ENCODE measurements at places on chromosomes 2 and 18.

- DNase-seq, result no peak
Observed at GRCh38 chr2:237629188-237629534, 1.8 kb downstream of the LRRFIP1 start.

DNA sequence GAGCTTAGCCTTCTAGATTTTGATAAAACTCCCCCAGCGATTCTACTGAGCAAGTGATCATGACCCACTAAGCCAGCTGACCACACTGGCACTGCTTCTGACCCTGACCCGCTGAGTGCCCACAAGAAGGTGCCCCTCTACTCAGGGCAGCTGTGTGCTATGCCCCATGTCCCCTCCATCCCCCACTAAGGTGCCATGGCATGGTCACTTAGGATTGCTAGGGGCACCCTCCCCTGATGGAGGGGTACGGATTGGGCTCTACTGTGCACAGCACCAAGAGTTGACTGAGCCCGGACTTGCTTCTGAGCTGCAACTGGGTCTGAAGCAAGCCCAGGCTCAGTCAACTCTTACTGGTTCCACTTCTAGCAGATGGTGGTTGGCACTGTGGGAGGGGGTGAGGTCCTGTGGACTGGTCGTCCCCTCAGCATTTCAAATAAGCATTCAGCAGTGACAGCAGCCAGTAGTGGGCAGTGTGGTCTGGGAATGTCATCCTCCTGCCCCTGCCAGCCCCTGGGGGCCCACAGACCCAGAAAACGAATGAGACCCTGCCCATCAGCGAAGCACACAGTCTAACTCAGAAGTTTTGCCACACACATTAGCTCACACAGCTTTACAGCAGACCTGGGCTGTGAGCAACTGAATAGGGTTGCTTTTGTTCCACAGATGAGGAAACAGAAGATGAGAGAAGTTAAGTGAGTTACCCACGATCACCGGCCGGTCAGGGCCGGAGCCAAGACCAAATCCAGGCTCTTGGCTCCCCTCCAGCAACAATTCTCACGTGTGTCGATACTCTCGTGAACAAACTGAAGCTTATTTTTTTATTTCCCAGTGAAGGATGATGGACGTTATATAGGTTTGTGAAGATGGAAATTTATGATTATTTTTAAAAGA is 52.1 kb upstream of the FOSL2 start:
- no peak for DNase-seq

DNA sequence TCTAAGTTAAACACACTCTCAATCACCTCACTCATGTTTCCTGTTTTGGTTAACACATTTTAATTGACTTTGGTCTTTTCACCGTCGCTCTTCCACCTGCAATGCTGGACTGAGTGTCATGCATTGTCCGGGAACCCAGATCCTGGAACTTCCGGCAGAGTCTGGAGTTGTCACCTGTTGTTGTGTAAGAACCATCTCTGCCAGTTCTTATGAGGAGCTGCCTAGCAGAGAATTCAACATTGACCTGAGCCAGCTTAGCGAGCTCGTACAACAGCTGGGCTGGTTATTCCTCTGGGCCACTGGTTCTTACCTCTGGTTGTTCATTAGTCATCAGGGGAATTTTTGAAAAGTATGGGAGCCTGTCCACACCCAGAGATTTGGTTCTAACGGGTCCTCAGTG is 75.7 kb downstream of the BCL2L11 start:
- DNase-seq, result no peak

DNA sequence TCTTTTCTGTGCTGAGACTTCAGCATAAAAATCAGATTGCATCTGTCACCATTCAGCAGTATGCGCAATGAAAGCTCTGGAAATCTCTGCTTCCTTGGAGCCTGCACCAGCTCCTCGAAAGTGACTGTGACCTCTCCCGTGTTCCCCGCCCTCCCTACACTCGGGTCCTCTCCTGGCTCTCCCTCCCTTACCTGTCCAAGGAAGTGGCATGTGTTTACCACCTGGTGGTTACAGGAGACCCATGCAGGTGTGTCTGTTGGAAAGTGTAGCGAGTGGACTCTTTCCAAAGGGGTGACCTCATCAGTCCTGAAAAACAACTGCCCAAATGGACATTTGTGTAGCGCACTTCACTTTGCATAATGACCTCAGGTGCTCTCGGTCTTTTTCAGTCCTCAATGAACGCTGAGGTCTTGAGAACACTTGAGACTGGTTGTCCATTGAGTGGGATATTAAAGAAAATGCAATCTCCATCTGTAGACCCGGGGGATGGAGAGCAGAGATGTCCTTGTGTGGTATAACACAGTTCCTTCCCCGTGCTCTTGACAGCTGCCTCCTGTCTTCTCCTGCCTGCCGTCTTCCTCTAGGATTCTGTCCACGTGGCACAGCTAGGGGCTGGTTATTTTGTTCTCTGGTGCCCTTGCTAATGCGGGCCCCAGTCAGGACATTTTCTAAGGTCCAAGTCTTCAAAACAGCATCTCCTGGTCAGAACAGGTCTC is 133.2 kb downstream of the ACKR3 start:
- no peak for DNase-seq

GRCh38 chr2:134337631-134338030 is 83.8 kb downstream of the MGAT5 start:
- no peak for DNase-seq

GRCh38 chr18:10040287-10041011 is 126.6 kb downstream of the VAPA start:
- DNase-seq, result no peak

DNA sequence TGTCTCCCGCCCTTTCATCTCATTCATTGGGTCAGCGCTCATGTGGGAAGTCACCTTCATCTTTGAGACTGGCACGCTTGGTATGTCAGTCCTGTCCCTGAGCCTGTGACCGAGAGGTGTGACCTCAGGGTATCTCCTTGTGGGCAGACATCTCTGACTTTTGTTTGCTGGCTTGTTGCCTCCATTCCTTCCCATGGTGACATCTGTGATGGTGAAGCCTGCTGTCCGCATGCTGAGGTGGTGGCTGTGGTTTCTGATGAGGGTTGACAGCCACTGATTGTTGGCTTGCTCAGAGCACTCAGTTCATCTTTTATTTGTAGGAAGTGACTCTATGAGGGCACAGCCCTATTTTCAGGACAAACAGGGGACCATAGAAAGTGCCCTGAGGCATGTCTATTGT is 139.2 kb downstream of the SLC4A3 start:
- no peak for DNase-seq

- DNase-seq, result no peak
Observed at GRCh38 chr18:60247103-60247502, 125.5 kb downstream of the MC4R start.

GRCh38 chr2:168060986-168061750 is 186.2 kb downstream of the STK39 start:
- peak; percentile 25 for DNase-seq

GRCh38 chr2:214215107-214215506 is 195.7 kb upstream of the VWC2L start:
- no peak for DNase-seq

DNA sequence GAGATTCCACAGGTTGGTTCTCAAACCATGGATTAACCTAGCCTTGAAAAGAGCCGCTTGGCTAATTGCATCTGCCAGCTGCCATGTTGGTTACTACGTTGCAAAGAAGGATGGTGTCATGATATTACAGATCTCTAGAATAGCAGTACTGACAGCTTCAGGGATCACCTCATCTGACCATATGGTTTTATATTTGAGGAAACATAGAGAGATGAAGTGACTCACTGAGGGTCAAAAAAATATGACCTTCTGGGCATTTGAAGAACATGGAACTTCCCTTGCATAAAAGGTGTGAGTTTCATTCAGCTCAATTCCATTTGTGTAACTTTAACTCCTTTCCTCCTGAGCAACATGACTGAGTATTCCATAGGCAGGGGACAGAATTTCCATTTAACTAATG is 242.3 kb downstream of the SETBP1 start:
- no peak for DNase-seq

GRCh38 chr18:7207366-7207915 is 23.4 kb upstream of the LRRC30 start:
- no peak for DNase-seq

DNA sequence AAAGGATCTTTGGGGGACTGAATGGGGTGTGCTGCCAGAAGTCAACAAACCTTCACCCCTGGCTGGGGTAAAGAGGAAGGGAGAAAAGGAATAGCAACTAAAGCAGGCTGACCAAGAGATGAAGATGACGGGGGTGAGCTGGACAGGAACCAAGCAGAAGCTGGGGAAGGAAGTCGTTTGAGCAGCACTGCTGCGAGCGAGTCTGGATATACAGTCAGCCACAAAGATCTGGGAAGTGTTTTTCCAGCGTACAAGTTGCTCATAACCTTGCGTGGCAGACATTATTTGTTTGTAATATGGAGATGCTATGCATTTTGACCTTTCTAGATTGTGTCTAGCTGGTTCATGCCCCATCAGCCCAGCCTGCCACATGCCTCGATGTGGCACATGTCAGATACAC is 71.2 kb downstream of the EIF2AK3 start:
- no peak for DNase-seq

GRCh38 chr2:173793709-173794565 is 171.2 kb downstream of the SP3 start:
- no peak for DNase-seq

DNA sequence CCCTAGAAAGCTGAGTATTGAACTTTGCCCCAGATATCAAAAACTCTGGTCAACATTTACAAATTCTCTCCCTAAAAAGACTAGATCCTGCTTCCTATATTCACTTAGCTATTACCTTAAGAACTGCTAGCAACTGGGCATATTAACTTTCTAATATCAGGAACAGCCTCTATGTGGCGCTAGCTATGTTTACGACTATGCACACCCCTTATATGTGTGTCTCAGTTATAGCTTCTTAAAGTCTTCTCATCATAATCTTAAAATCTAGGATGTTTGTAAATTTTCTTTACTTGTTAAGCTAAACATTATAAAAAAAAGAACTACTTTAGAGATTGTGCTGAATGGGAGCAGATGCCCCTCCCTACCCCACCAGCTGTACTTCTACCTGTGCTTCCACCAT is 1.7 kb upstream of the STAMBP start:
- peak; percentile 67 for DNase-seq

DNA sequence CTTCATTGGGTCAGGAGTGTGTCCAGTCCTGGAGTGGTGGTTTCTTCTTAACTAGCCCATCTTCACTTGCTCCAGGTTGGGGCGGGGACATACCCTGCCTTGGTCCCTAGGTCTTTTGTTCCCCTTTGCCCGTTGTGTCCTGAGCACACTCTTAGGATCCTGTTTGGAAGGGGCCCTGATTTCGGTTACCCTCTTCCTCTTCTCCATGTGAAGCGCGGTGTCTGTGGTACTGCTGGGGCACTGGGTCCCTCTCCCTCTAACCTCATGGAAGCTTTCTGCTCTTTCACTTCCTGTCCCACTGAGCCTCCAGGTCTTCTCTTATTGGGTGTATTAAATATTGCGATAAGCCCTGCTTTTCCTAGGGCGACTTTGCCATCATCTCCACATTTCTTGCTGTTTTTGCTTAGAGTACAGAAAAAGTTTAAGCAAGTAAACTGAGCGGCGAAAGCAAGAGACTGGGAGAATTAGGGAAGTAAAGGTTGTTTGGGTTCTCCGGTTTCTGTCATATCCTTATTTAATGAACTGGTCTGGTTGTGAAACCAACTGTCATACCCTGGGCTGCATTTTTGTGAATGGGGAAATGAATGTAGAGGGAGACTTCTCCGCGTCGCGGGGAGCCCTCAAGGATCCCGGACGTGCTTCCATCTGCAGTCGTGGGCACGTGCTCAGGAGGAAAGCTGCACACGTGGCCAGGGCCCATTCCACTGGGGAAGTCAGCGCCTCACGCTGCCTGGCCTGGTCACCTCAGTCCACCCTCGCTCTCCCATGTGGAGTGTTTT is 73.8 kb upstream of the B3GNT7 start:
- DNase-seq, result peak; percentile 96

- DNase-seq, result no peak
Observed at GRCh38 chr2:232592772-232593395, 40.5 kb upstream of the EFHD1 start.

DNA sequence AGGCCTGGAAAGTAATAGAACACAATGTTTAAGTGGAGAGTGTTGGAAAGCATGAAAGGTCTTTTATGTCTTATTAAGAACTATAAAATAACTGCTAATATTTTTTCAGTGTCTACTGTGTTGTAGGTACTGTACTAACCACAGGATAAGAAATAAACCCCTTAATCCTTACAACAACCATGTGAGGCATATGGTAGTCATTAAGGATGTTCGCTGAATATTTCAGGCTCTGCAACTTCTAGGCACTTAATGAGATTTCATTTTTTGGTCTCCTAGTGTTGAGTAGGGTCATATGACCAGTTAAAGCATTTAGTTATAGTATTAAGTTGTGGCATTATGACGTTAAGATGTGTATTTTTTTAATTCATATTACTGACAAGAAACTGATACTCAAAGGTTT is 346.6 kb upstream of the KCNH7 start:
- DNase-seq, result no peak

DNA sequence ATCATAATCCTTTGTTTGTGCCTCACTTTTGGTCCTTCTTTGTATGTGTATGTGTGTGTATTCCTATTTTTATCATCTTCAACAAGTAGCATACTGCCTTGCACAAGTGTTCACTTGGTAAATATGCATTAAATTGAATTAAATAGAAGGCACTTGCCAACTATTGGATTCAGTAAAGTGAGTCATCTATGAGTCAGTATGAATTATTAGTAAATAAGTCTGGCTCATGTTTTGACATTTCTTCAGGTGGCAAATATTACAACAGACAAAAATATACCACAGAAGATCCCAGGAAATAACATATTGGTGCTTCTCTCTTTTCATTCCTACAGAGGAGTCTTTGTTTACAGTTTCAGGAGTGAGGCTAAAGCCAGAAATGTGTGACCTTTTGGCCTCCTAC is 84.1 kb downstream of the CDK15 start:
- DNase-seq, result no peak

- DNase-seq, result peak; percentile 27
Observed at GRCh38 chr2:166384774-166385173, 9.0 kb upstream of the SCN9A start.

Data from inflammatory macrophage treated with lipopolysaccharide for 4 hours (primary cell).